ENCODE measurements at places on chromosomes 3 and 15.

- DNase-seq, result no peak
Observed at GRCh38 chr3:150300388-150300787, 107.7 kb upstream of the TSC22D2 start.

DNA sequence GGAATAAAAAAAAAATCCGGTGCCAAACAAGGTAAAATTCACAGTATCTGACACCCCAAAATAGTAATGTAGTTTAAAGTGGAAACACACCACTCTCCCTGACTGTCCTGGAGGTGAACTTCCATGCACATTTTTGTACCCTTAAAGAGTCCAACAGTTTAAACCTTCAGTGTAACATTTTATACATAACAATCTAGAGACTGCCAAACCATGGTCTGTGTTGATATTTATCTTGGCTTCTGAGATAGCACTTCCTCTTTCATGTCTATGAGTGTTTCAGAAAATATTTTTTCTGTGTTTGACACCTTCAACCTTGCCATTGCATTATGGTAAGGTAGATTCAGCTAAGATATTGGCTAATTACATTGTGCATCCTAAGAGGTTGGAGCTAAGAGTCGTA lies 13.9 kb downstream of the TMEM45A start:
- no peak for DNase-seq

DNA sequence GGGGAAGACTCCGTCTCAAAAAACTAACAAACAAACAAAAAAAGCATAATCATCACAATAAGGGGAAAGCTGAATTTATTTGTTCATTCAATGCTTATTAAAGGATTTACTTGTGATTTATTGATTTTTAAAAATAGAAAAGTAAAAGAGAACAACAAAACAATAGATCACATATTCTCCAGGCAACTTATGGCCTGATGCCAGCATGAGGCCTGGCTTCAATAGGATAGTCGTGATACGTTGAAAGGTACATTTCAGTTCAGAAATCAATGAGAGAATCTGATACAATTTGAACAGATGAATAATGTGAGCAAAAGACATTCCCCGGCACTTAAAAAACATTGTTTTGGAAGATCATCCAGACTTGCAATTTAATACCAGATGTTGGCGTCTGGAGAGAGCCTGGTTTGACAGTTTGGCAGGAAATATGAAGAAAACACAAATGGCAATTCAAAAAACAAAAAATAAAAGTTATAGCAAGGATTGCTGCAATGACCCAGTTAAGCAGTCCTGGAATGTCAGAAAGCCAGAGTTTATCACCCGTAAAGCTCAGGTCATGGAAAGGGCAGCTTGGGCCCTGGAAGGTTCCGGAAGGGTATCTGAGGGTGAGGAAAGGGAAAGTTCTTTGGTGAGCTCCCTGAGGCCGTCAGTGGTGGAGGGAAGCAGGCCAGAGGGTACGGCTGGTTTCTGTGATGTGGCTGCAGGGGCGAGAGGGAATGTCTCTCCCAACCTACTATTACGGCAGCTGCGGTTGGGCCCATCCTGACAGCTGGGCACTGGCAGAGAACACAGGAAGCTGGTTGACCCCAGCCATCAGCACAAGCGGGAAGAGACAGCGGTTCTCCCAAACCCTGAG lies 230.2 kb upstream of the HES1 start:
- DNase-seq, result peak; percentile 85

GRCh38 chr15:63439536-63440264 lies 58.1 kb upstream of the CA12 start:
- DNase-seq, result no peak

- peak; percentile 73 for DNase-seq
Observed at GRCh38 chr3:72255191-72255590, 470.2 kb upstream of the PROK2 start.

- DNase-seq, result no peak
Observed at GRCh38 chr15:40235201-40235885, 3.5 kb upstream of the PAK6 start.

DNA sequence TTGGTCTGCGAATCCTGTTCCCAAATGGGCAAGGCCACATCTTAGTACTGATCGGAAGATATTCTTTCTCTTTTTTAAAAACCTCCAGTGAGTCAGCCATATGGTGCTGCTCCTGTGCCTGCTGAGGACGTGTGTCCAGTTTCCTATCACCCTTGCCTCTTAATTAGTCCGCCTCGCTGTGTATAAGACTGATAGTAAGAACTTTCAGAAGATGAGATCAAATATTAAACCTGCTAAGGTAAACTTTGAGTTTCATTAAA lies 612 bp downstream of the UBA5 start:
- no peak for DNase-seq

All from right hindlimb (tissue), 1 donor.